T-cell (primary cell): ENCODE measurements at places on chromosomes 1 and 21.

- no peak for DNase-seq
Measured at GRCh38 chr1:178609015-178609414, 96.1 kb downstream of the TEX35 start.

DNA sequence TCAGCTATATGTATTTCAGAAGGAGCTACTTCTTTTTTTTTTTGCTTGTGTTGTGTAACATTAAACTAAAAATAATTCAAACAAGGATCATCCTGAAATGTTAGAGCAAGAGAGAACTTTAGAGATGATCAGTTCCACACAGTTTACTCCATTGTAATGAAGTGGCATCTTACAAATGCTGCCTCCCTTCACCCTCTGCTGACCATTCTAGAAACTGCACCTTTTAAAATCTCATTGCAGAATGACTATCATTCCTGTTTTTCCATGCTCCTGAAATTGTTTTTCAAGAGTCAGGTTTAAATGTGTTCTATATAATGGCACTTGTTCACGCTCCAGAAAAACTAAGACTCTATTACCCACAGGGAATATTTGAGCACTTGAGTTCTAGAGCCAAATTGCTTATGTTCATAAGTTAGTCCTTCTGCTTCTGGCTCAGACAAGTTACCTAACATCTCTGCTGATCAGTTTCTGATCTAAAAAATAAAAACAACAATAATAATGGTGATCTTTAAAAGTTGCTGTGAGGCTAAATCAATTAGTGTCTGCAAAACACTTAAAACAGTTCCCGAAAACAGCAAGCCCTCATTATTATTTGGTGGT, 21.5 kb upstream of the SLC44A5 start:
- no peak for DNase-seq

GRCh38 chr1:116529681-116530080, 41.1 kb downstream of the CD58 start:
- DNase-seq: no peak

DNA sequence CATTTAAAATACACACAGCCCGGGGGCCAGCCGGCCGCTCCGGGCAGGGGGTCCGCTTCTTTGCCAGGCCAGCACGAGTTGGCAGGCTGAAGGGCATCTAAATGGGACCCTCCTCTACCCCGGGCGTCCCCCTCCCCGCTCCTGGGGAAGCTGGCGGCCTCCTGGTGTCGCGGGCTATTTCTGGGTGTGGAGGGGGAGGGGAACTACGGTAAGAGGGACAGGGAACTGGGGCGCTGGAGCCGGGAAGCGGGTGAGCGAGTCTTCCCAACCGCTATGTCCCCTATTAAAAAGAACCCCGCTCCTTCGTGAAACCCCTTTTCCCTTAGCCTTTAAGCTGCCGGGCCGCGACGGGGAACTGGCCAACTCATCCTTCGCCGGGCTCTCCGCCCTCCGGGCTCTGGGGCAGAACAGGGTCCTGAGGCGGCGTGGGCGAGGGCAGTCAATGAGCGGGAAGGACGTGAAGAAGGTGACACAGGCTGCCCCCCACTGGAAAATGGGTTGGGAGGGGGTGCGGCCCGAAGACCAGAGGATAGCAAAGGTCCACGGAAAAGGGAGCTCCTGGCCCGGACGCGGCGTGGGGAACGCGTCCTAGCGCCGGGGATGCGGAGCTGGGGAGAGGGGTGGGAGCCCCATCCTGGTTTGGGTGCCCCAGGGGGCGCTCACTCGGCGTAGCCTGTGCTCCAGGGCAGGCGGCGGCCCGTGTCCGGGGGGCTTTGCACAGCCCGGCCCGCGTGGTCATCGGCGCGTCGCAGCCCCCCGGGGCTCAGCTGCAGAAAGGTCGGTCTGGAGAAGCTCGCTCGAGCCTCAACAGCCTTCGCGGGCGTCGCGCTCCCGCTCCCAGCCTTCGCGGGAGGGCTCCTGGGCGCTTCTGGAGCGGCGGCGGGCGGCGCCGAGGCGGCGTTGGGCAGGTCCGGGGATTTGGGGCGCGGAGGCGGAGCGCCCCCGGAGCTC, 544 bp downstream of the PPM1J start:
- DNase-seq: no peak
